Stimulated activated CD4-positive, alpha-beta T cell treated with anti-CD3 and anti-CD28 coated beads, Interleukin-4, amount 100 ng/mL, for 48 hours (primary cell): ENCODE measurements at places on chromosomes 6 and 20.

GRCh38 chr6:36377594-36377993, 9.9 kb downstream of the ETV7 start:
- DNase-seq = no peak

GRCh38 chr20:43682446-43682845, 15.5 kb downstream of the MYBL2 start:
- no peak for DNase-seq

- no peak for DNase-seq
Measured at GRCh38 chr6:30331981-30332380, 5.3 kb downstream of the TRIM39 start.

GRCh38 chr6:129120856-129121638, 238.1 kb downstream of the LAMA2 start:
- DNase-seq = no peak
